ENCODE measurements at places on chromosomes 5 and 9.

DNA sequence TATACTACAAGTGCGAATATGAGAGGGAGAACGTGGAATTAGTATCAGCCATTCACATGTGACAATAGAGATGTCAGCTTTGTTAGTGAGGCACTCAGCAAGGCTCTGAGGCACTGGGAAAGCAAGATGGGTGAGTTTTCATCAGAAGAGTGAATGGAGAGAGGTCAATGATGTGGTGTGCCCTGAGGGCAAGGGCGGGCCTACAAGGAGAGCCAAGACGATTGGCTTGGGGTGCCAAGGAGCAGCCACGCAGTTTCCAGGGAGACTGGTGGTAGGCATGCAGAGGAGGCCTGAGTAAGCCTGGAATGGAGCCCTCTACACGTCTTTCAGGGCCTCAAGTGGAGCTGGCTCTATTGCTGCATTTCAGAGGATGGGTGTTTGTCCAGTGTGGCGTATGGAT, 24.7 kb downstream of the BTF3 start:
- DNase-seq, result no peak

GRCh38 chr9:38022995-38023394, 46.0 kb downstream of the SHB start:
- DNase-seq, result no peak

DNA sequence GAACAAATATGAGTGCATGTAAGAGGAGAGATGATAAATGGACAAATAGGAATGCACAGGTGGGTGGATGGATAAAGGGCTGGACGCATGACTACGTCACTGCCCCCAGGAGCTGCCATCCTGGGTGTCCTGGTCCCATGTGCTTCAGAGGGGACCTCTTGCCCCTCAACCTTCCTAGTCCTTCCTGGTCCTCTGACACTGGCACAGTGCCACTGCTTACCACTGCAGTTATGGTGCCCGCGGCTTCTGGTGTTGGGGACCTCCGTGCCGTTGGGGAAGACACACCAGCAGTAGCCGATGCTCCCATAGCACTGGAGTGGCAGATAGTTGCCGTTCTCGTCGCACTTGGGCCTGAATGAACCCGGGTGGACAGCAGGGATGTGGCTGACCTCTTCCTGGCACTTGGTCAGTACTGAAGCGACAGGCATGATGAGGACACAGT, 9.8 kb downstream of the CD74 start:
- DNase-seq, result no peak

DNA sequence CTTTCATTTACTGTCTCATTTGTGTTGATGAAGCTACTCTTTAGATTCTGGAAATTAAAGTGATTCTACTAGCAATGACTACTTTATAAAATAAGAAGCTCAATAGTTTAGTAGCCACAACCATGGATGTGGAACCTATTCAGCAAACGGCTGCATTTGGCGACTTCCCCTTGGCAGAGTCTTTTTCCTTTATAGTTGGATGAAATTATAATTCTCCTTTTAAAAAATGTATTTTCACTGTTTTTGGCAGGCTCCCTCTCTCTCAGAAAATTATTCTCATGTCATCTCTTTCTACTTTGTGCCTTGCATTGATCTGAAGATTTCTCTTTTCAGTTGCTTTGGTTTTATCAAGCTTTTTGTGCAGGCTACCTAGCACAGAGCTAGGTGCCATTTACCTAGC, 50.6 kb upstream of the KCNN2 start:
- DNase-seq, result no peak

GRCh38 chr9:26723486-26723885, 169.1 kb downstream of the CAAP1 start:
- DNase-seq, result peak; percentile 52

DNA sequence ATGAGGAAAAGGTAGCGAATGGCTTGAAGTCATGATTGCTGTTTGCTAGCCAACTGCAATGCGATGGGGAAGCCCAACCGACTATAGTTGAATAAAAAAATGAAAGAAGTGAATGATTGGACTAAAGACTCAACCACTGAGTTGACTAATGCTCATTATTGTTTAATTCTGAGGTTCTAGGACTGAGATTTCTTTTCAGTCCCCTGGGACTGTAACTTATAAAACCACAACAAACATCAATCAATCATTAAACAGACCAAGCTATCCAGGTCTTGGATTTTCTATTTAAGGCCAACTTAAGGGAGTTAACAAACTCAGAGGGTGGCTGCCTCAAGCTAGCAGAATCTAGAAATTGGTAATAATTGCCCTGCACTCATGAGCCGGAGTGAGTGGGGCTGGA, 154.2 kb downstream of the DOCK2 start:
- no peak for DNase-seq

DNA sequence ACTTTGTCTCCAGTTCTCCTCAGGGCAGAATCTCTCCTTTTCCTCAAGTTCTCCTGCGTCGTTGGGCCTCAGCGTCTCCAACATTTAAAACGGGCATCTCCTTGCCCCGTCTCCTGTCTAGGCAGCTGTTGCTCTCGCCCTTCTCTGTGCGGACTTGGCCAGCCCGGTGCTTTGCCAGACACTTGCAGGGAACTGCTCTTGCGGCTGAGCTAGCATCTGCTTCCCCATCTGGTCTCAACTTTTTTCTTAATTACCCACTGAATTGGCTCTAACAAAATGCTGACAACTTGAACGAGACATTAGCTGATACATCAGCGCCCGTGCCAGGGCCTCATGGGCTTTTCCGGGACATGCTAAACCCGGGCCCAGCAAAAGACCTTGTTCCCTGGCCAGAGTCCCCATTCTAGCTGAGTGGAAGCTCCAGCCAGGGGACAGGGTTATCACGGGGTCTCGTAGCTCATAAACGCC, 25.1 kb downstream of the ZNF618 start:
- no peak for DNase-seq

DNA sequence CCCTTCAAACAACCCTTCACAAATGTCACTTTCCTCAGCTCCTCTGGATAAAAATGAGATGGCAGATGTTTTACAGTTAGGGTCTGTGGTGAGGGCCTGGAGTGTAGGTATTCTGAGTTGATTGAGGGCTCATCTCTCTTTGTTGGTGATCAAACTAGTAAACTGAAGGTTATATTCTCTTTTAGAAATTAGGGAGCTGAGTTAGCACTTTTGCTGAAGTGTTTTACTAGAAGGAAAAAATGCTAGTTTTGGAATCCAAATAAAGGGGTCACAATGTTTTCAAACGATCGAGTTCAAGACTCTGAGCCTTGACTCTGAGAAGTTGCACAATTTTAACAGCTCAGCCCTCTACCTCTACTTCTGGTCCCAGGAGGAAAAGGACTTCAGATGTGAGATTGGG, 23.4 kb downstream of the RHOBTB3 start:
- no peak for DNase-seq

DNA sequence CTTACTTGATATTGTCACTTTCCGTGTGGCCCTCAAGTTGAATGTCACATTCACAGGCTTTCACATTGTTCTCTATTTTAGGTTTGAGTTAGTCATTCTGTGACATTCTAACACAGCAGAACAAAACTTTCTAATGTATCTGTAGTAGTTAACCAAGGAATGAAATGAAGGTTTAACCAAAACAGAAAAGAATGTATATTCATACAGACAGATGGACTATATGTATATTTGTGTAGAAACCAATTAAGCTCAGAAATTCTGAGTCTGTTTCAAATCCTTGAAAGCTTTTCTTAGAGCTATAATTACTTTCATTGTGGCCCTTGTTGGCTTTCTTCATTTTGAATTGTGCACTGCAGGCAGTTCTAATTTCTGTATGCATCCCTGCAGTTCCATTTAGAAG, 654.7 kb downstream of the LRRC70 start:
- DNase-seq, result no peak

GRCh38 chr9:37923118-37923795, 19.3 kb upstream of the SLC25A51 start:
- DNase-seq, result no peak

- no peak for DNase-seq
Measured at GRCh38 chr5:97842687-97843086, 659.6 kb upstream of the RIOK2 start.

GRCh38 chr5:13081116-13081515, 863.4 kb downstream of the DNAH5 start:
- DNase-seq, result no peak

DNA sequence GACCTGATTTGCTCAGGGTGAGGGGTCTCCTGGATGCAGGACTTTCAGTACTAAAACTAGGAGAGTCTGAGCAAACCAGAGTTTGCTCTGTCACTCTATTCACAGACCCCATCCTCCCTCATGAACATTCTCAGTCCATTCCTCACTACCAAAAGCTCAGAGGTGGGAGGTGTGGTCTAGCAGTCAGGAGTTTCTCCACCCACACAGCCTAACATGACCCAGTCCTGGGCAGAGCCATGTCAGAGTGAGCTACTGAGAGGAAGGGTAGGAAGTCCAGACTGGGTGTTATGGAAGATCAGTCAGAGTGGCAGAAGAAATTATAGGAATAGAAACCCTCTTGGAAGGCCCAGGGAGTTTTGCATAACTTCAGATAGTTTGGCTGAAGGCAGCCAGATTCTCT, 113.3 kb upstream of the GRAMD2B start:
- DNase-seq, result no peak

- no peak for DNase-seq
Measured at GRCh38 chr5:90547072-90547536, 11.5 kb upstream of the ADGRV1 start.

DNA sequence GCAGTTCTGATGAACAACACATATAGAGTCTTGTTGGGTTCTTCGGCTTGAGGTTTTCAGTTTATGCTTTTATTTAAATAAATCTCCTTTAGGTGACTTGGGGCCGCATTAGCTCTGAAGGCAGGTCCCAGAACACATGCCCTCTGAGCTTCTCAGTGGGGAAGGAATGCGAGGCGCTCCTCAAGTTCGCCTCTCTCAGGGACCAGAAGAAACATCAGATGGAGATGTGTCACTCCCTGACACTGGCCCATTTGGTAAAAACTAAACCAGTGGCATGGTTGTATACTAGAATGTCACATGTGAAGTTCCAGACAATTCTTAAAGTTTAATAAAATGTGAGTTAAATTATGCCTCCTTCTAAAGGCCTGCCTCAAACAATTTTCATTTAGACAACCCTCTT, 1.9 kb downstream of the MACROH2A1 start:
- no peak for DNase-seq

Data from transverse colon (tissue), 4 donors.